Kidney (tissue), 22 donors: ENCODE measurements at places on chromosomes 7 and 10. TPM values are rescaled to one million over a fixed set of nuclear protein-coding genes. Genes with fewer than 3 reads are reported as not detected.

DNA sequence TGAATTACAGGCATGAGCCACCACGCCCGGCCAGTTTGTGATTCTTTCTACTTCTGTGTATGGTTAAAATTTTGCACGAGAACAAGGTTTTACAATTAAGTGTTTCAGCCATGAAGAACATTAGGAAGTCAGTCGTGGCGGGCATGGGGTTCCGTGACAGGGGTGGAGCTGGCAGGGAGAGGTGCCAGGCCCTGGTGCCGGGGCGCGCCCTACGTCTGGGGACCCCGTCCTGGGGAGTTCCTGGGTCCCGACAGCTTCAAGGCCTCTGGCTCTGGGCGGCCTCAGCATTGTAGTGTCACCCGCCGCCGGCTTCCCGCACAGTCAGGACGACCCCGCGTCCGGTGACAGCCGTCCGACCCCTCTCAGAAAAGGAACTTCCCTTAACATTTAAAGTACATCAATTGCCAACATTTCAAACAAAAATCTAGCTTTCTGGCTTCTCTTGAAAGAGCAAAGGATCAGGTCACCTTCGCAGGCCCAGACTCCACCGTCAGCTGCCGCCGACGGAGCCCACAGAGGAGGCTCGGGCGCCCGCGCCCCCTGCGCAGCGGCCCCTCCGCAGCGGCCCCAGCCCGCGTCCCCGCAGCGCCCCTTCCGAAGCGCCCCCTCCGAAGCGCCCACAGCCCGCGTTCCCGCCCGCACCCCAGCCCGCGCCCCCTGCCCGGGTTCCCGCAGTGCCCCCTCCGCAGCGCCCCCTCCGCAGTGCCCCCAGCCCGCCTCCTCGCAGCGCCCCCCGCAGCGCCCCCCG is 23.2 kb upstream of the MKI67 start:
- peak; percentile 4 for DNase-seq

DNA sequence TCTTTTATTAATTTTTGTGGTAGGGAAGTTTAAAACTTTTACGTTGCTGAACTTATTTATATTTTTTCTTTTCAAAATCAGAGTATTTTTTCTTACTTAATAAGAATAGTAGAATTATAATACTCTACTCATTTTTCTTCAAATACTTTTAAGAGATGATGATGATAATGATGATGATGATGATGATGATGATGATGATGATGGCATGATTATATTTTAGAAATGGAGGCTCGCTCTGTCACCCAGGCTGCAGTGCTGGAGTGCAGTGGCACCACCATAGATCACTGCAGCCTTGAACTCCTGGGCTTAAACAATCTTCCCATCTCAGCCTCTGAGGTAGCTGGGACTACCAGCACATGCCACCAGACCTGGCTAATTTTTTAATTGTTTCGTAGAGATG is 118.3 kb upstream of the FAM171A1 start:
- no peak for DNase-seq

GRCh38 chr7:149209518-149210269 is 14.3 kb downstream of the ZNF282 start:
- DNase-seq = no peak

GRCh38 chr10:19904202-19904661 is 88.0 kb downstream of the PLXDC2 start:
- DNase-seq = no peak

DNA sequence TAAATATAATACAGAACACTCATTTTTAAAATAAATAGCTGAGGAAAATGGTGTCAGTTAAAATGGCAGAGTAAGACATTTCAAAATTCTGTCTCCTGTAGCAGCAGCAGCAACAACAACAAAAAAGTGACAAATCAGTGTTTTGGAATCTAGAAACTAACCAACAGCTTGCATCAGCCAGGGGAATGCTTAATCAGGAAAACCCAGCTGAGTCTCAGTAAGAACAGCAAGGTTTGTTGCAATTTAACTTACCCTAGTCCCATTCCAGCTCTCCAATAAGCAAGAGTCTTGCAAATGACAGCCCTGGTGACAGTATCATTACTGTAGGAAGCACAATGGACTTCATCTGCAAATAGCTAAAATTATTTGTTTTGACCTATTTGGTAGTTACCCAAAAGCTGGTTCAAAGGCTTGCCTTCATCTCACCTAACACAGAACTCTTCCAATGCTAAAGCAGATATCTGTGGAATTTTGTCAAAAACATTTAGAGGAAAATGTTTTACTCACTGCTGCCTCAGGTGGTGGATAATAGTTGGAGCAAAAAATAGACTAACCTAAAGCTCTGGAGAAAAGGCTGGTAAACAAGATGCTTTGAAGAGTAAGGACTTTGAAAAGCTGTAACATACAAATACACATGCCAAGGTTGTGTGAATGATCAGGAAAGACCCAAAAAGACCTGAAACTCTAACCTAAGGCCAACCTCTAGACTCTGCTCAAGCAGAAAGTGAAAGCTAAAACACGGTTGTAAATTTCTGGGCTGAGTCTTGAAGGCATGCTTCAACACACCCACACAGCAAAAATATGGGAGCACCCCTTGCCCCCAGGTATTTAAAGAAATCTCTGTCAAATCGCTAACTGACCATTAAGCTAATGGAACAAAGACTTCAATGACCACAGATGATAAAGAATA is 9.9 kb upstream of the ARHGAP22 start:
- no peak for DNase-seq

- DNase-seq = no peak
Observed at GRCh38 chr7:134637934-134638719, 8.5 kb upstream of the BPGM start.

DNA sequence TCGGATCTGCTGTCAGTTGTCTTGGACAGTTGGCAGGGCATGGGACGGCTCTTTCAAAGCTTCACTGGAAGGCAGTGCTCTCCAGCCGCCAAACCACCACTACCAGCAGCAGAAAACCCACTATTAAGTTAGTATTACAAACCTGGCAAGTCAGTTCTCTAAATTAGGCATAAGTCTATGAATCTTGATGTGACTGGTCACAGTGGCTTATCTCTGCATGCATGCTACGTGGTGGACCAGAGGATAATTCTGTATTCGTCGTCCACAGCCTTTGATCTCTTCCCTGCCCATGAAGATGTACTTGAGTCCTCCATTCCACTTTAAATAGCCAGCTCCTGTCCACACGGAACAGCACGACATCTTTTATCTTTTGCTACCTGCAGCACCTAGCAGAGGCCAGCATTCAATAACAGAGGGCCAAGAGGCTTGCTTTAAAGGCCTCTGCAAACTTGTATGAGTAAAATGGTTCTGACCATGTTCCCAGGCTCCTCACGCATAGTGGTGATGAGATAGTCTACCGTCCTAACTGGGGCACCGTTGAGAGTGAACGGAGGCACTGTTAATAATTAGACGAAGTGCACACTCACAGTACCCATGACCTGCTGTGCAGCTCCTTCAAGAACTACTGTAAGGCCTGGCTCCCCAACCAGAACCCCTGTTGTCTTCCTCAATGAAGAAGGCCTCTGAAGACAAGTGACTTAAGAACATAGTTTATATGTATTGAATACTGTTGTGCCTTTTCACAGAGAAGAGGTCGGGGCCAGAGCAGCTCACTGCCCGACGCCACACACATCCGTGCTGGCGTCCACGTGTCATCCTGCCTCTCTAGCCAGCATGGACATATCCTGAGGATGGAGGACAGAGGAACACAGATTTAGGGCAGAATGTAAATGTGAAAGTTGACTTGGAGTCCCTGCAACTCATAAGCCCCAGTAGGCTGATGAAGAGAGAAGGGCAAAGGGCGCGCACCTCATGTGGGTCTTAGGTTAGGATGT is 1.0 kb downstream of the GPR146 start:
- DNase-seq = no peak

DNA sequence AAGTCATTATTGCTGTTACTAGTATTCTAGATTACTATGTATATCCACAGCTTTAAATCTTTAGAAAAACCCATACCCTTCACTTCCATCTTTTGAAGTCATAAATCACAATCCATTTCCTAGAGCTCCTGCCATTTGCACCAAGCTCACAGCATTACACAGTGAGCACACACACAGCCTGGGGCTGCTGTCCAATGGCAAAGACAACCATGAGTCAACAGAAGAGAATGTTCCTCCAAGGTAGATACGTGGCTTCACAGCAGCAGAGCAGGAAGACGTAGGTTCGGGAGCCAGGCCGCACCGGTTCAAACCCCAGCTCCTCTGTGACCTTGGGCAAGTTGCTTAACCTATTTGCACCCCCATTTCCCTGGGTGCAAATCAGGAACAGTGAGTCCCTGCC is 234.6 kb downstream of the DIP2C start:
- DNase-seq = peak; percentile 82

GRCh38 chr10:74891053-74891452 is 64.7 kb downstream of the KAT6B start:
- no peak for DNase-seq

DNA sequence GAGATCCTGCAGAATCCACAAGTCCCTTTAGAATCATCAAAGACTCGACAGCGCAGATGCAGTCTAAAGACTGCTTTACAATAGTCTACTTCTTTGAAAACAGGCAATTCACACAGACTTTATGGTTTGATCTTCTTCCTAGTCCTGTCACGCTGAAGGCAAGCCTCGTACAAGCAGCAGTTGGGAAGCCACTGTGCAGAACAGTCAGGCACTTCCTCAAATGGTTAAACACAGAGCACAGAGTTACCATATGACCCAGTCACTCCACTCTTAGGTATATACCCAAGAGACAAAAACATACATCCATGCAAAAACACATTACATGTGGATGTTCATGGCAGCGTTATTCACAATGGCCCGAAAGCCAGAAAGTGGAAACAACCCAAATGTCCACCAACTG is 41.4 kb downstream of the LRRC20 start:
- no peak for DNase-seq

The ZNF488 gene
- 4.0 TPM for polyA plus RNA-seq

The TTYH3 gene
- 22.5 TPM for polyA plus RNA-seq

The ABCA13 gene
- 0.62 TPM for polyA plus RNA-seq

The ZNF503 gene
- polyA plus RNA-seq = 45.8 TPM

The EIF5AL1 gene
- 1.4 TPM for polyA plus RNA-seq

The PTF1A gene
- not detected for polyA plus RNA-seq

The GIMAP8 gene
- polyA plus RNA-seq = 10.2 TPM
